ENCODE measurements at places on chromosomes 12 and 14. TPM values are rescaled to one million over a fixed set of nuclear protein-coding genes. Genes with fewer than 3 reads are reported as not detected.

Gene GLIPR1L1
- total RNA-seq, result not detected

GRCh38 chr12:5872745-5873144 lies 72.3 kb downstream of the ANO2 start:
- no peaks in the 10 kb centered on the region for H3K4me1 ChIP-seq
- no peaks in the 10 kb centered on the region for H3K27me3 ChIP-seq
- DNase-seq, result no peak
- no peak overlapping the region for H3K27ac ChIP-seq

- H3K27me3 ChIP-seq, result peaks cover 36% of the 10 kb centered on the region
- no peak overlapping the region for H3K4me3 ChIP-seq
- no peak for DNase-seq
- H3K27ac ChIP-seq, result no peak overlapping the region
- no peaks in the 10 kb centered on the region for H3K36me3 ChIP-seq
Measured at GRCh38 chr12:132606466-132606865, 3.9 kb downstream of the LRCOL1 start.

DNA sequence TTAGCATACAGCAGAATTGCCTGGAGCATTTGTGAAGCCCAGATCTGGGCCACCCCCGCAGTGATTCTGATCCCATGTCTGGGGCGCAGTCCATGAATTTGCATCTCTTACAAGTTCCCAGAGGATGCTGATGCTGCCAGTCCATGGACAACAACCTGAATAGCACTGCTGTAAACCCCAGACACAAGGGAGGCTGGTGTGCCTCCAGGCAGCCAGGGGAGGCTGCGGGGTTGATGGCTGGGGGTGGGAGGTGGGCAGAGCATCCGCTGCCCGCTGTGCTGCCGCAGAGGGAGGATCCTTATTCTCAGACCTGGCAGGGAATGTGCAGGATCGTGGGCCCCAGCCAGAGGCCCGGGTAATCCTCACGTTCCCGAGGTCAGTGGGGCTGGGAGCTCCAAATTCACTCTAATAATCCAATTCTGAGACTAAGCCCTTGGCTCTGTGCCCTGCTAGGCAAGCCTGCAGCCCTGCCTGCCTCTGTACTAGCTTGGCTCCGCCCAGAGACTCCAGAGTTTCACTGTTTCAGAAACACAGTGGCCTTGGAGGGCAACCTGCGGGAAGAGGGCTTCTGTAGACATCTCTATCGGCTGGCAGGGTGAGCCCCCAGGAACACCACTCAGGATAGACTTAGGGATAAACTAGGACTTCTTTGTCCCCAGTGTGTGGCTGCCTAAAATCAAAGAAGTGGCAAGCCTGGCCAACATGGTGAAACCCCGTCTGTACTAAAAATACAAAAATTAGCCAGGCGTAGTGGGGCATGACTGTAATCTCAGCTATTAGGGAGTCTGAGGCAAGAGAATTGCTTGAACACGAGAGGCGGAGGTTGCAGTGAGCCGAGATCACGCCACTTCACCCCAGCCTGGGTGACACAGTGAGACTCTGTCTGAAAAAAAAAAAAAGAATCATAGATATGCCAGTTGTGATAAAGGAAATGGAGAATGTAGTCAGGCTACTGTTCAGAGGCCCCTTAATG lies 17.8 kb upstream of the MLEC start:
- H3K27me3 ChIP-seq, result no peaks in the 10 kb centered on the region
- no peaks in the 10 kb centered on the region for H3K36me3 ChIP-seq
- DNase-seq, result peak; percentile 66
- no peak overlapping the region for H3K27ac ChIP-seq
- H3K4me3 ChIP-seq, result no peak overlapping the region

GRCh38 chr12:95300286-95300685 lies 82.7 kb downstream of the VEZT start:
- no peaks in the 10 kb centered on the region for H3K4me1 ChIP-seq
- H3K27me3 ChIP-seq, result no peaks in the 10 kb centered on the region
- no peaks in the 10 kb centered on the region for H3K36me3 ChIP-seq
- no peak overlapping the region for H3K27ac ChIP-seq
- DNase-seq, result no peak
- no peak overlapping the region for H3K4me3 ChIP-seq

DNA sequence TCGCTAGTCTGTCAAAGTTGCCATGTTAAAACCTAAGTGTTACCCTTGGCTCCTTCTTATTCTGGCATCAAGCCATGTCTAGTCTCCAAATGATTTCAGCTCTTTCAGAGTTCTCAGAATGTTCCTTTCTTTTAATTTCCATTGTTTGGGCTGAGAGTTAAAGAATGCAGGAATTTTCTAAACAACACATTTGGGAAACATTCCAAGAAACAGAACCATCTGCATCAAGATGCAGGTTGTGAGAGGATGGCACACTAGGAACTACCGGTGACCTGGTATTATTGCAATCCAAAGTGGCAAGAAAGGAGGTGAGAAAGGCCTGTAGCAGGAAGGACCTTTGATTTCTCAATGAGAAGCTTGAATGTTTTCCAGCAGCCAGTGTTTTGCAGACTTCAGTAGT lies 30.1 kb downstream of the SLC35F4 start:
- no peaks in the 10 kb centered on the region for H3K4me1 ChIP-seq
- H3K4me3 ChIP-seq, result no peak overlapping the region
- no peak overlapping the region for H3K27ac ChIP-seq
- no peaks in the 10 kb centered on the region for H3K27me3 ChIP-seq
- no peak for DNase-seq

Gene KRT77
- not detected for total RNA-seq

DNA sequence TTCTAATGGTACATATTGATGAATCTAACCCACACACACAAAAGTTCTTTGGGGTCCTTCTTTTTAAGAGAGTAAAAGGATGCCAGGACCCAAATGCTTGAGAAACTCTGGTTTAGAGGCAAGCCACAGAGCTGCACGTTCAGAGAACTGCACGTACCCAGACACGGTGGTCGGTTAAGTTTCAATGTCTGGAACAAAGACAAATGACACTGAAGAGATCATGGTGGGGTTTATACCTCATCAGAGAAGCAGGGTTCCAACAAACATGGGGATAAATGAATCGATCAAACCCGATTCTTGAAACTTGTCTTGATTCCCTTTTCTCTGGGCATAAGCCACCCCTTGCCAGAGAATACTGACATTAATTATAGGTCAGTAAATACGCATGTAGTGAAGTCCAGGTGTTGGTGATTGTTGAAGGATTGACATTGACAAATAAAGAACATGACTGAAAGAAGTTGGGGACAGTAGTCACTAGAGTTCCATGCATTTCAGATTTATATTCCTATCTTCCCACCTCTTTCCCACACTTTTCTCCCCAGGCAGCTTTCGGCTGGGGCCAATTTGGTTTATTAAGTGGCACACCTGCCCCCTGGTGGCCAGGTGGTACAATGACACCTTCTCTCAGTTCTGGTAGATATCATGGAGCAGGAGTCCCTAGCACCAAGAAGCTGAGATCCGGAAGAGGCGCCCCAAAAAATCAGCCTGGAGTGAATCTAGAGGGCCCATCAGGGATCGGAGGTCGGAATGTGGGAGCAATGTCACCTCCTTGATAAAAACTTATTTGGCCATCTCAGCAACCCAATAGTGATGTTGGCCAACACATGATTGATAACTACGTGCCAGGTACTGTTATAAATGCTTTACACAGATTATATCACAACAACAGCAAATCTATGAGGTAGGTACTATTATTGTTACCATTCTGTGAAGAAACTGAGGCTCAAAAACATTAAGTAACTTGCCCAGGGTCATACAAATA lies 17.8 kb upstream of the HDAC7 start:
- H3K27me3 ChIP-seq, result no peaks in the 10 kb centered on the region
- H3K4me3 ChIP-seq, result no peak overlapping the region
- peak; percentile 73 for DNase-seq

Gene COCH
- 0.91 TPM for total RNA-seq

GRCh38 chr12:104740668-104741067 lies 217.4 kb downstream of the SLC41A2 start:
- H3K4me3 ChIP-seq, result no peak overlapping the region
- H3K36me3 ChIP-seq, result no peaks in the 10 kb centered on the region
- DNase-seq, result no peak
- H3K27me3 ChIP-seq, result no peaks in the 10 kb centered on the region

Gene KHNYN
- 82.6 TPM for total RNA-seq

DNA sequence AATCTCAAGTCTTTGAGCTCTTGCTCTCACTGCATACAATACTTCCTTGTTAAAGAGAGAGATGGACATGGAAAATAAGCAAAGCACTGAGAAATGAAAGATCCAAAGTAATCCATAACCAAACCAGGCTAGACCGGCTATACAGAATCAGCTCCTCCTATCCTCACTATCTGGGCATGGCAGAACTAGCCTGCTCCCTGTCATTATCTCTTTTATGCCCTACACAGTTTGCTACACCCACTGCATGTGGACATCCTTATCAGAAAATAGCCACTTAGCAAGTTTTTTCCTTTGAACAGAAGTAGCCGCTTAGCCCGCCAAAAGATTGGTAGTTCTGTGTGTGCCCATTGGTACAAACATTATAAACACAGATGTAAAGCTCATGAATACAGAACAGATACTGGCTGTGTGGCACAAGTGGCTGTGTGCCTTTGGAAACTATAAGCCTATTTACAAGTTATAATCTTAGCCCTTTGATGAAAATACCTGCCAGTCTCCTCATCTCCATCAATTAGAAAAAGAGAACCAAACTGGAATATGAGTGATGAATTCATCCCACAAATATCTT lies 34.7 kb downstream of the SPTB start:
- H3K27me3 ChIP-seq, result no peaks in the 10 kb centered on the region
- no peaks in the 10 kb centered on the region for H3K36me3 ChIP-seq
- no peaks in the 10 kb centered on the region for H3K4me1 ChIP-seq
- no peak overlapping the region for H3K27ac ChIP-seq
- H3K4me3 ChIP-seq, result no peak overlapping the region
- DNase-seq, result no peak
